ENCODE measurements at places on chromosomes 2 and 18.

- DNase-seq, result no peak
Observed at GRCh38 chr2:218962859-218963492, 3.5 kb downstream of the CDK5R2 start.

GRCh38 chr2:67965246-67965645, 97.6 kb downstream of the C1D start:
- no peak for DNase-seq

DNA sequence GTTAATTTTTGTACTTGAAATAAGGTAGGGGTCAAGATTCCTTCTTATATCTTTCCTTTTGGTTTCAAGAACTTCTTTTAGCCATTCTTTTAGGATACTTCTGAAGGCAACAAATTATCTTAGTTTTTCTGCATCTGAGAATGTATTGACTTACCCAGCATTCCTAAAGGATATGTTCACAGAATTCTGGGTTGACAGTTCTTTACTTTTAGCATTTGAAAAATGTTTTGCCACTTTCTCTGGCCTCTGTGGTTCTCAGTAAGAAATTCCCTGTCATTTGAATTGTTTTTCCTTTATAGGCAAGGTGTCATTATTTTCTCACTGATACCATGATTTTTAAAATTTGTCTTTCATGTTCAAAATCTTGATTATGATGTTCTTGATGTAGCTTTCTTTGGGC, 162.4 kb downstream of the GALNT1 start:
- no peak for DNase-seq

DNA sequence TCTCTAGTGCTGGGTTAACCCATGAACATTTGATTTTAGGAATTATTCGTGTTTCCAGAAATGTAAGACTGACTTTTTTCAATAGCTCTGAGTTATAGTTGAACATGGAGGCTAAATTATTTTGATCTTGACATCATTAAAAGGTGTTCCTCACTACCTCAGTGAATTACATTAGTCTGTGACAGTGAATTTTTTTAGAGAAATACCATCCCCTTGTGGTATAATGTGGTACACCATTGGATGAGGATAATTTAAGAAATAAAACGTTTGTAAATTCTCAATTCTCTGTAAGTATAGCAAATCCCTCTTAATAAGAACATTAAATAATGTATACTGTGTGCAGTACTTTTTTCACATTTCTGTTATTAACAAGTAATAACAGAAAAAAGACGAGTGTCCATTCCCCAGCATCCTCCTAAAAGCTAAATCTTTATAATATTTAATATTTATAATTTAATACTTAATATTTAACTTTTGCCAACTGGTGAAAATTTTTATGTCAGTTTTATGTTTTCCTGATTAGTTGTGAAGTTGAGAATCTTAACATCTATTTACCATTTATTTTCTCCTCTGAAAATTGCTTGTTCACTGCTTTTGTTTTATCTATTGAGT, 70.3 kb upstream of the CWC22 start:
- DNase-seq, result no peak

DNA sequence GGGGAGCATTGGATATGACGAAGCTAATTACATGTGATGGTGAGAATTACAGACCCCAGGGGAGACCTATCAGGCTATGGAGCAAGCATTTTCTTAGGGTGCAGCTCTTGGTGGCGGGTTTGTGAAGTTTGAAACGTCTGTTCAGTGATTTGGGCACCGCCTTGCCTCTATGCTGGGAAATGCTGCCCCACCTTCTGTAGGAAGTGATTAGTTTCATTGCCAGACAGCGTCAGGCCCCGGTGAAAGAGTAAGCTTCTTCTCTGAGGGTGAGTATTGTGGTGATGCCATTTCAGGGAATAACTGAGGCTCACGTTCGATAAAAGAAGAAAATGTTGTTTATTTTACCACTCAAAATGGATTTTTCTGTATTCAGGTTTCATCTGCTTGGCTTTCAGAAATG, 186.2 kb upstream of the CDH2 start:
- no peak for DNase-seq

DNA sequence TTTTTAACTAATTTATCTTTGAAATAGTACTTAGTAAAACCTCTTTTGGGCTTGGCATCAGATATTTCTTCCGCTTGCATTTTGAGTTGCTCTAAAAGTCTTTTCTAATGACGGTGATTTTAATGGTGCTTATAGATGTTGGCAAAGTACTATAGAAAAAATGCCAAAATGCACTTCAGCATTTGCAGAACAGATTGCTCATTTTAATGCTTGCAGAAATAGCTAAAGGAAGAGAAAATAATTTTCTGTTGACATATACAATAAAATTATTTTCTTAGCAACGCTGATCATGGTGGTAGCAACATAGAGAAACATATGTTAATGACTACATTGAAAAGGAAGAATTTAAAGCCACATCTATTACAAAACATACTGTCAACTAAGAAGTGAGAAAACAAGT, 170.7 kb downstream of the STK39 start:
- DNase-seq, result no peak

DNA sequence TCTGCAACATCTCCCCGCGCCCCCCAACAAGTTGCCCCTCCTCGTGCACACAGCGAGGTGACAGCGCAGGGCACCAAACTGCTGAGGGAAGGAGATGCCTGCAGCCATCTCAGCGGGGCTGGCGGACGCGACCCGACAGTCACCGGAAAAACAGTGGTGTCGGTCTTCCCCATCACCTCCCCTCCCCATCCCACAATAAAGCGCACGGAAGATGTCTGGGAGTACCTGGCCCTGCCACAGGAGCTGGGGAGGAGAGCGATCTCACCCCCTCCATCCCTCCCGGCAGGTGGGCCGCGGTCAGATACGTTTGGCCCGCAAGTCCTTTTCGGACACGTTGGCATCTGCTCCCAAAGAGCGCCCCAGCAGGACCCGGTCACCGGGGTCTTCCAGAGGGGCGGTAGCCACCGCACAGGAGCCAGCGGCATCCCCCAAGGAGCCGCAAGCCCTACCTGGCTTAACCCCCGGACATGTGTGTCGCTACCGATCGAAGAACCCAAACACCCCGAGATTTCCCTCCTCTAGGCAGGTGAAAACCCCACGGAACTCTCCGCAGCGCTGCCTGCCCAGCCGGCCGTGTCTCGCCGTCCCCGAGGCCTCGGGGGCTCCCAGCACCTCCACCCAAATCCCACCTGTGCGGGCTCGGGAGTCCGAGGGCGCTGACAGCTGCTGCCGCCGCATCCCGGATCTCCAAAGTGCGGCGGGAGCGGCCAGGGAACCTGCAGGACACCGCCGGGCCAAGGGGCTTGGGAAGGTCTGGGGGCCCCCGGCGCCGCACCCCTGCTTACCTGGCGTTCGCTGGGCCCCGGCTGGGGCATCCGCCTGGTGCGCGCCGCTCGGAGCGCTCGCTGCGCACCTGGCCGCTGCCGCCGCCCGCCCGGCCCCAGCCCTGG, 657 bp downstream of the ATP8B1 start:
- no peak for DNase-seq

DNA sequence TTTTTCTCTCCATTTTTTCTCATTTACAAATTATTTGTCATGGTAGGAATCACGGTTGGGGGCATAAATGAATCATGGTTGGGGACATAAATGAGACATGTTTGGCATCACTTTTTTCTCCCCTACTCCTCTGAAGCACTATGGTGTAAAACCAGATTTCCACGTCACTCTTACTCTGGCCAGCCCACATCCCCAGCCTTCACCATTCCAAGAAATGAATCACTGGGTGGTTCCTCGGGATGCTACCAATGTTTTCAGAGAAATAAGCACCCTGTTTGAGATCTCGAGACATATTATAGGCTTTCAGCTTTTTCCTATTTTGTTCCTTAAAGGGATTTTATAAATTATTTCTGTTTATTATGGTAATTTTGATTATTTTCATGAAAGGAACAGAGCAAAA, 155.0 kb upstream of the SLC8A1 start:
- no peak for DNase-seq

- no peak for DNase-seq
Observed at GRCh38 chr2:158501301-158501700, 44.5 kb downstream of the PKP4 start.

GRCh38 chr18:46939998-46940571, 22.7 kb downstream of the KATNAL2 start:
- no peak for DNase-seq

DNA sequence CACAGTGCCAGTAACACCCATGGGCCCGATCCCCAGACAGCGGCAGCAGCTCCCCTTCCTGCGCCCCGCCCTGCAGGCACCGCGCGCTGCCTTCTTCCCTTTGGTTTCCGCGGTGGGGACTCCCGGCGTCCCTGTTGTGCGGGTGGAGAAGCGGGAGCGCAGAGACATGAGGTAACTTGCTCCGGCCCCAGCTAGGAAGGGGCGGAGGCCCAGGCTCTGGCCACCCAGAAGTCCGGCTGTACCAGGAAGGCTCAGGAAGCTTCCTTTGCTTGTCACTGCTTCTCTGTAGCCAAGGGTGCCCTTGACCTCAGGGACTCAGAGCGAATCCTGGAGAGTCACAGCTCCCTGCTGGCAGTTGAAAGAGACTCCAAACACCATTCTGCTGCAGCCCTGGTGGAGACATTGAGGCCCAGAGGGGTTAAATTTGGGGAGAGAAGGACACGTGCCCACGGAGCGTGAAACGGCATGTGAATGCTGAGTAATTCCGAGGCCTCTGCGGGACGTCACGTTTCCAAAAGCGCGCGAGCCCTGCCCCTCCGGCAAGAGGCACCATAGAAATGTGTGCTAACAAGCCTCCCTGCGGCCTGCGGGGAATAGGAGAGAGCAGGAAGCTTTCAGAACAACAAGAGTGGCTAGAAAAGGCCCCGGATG, 6.7 kb upstream of the ADCY3 start:
- no peak for DNase-seq
